ENCODE measurements at places on chromosomes 4 and X. TPM values are rescaled to one million over a fixed set of nuclear protein-coding genes. Genes with fewer than 3 reads are reported as not detected.

Gene HTN3
- polyA plus RNA-seq: not detected

Gene USP17L12
- polyA plus RNA-seq: not detected

Gene OTC
- not detected for polyA plus RNA-seq

Gene BRS3
- not detected for polyA plus RNA-seq

Gene ARHGAP4
- 11.2 TPM for polyA plus RNA-seq

Gene ADH4
- not detected for polyA plus RNA-seq

Gene RADX
- polyA plus RNA-seq: 67.5 TPM

Gene SYP
- 240 TPM for polyA plus RNA-seq

Gene VCX2
- polyA plus RNA-seq: not detected

Measured in neural cell (in vitro differentiated cells).